ENCODE measurements at places on chromosomes 1 and 21. TPM values are rescaled to one million over a fixed set of nuclear protein-coding genes. Genes with fewer than 3 reads are reported as not detected.

PIK3CD gene
- total RNA-seq = 6.1 TPM

DIRAS3 gene
- 0.43 TPM for total RNA-seq

HFM1 gene
- total RNA-seq = 2.2 TPM

MAP3K21 gene
- 0.39 TPM for total RNA-seq

FMO2 gene
- total RNA-seq = 3.6 TPM

RAB7B gene
- 19.9 TPM for total RNA-seq

ILDR2 gene
- 0.11 TPM for total RNA-seq

WDR47 gene
- total RNA-seq = 25.1 TPM

TMEM200B gene
- total RNA-seq = 13.7 TPM

ZSCAN20 gene
- 9.8 TPM for total RNA-seq

STYXL2 gene
- total RNA-seq = not detected

PLA2G2F gene
- total RNA-seq = not detected

MTMR11 gene
- 14.8 TPM for total RNA-seq

NHLH1 gene
- under 0.01 TPM for total RNA-seq

DLGAP3 gene
- total RNA-seq = not detected

ERICH3 gene
- total RNA-seq = not detected

OR2T33 gene
- total RNA-seq = not detected

EFNA3 gene
- 1.6 TPM for total RNA-seq

SHE gene
- total RNA-seq = 2.7 TPM
